ENCODE measurements at places on chromosomes 3 and 15. TPM values are rescaled to one million over a fixed set of nuclear protein-coding genes. Genes with fewer than 3 reads are reported as not detected.

PHLDB2 gene
- 14.4 TPM for polyA plus RNA-seq

SEMA7A gene
- 4.2 TPM for polyA plus RNA-seq

GOLGA8S gene
- 0.05 TPM for polyA plus RNA-seq

PLD1 gene
- 6.9 TPM for polyA plus RNA-seq

TMCO5A gene
- 0.07 TPM for polyA plus RNA-seq

CIB2 gene
- 1.5 TPM for polyA plus RNA-seq

XYLB gene
- polyA plus RNA-seq, result 1.3 TPM

ZNF619 gene
- polyA plus RNA-seq, result 0.96 TPM

IL16 gene
- 18.8 TPM for polyA plus RNA-seq

ADGRG7 gene
- not detected for polyA plus RNA-seq
